ENCODE measurements at places on chromosomes 5 and 9. TPM values are rescaled to one million over a fixed set of nuclear protein-coding genes. Genes with fewer than 3 reads are reported as not detected.

SLCO6A1 gene
- not detected for total RNA-seq

F2R gene
- total RNA-seq, result 38.8 TPM

CARD6 gene
- total RNA-seq, result 3.1 TPM

PCDHAC1 gene
- 0.41 TPM for total RNA-seq

MRRF gene
- total RNA-seq, result 30.9 TPM

SPATA31C1 gene
- 0.21 TPM for total RNA-seq

KCNT1 gene
- 2.8 TPM for total RNA-seq

NRARP gene
- 18.8 TPM for total RNA-seq

ARHGEF39 gene
- 1.0 TPM for total RNA-seq

TXNDC8 gene
- not detected for total RNA-seq

CDKN2A gene
- not detected for total RNA-seq

GPR150 gene
- not detected for total RNA-seq

ASPN gene
- 419 TPM for total RNA-seq

HTR4 gene
- total RNA-seq, result not detected

DNA sequence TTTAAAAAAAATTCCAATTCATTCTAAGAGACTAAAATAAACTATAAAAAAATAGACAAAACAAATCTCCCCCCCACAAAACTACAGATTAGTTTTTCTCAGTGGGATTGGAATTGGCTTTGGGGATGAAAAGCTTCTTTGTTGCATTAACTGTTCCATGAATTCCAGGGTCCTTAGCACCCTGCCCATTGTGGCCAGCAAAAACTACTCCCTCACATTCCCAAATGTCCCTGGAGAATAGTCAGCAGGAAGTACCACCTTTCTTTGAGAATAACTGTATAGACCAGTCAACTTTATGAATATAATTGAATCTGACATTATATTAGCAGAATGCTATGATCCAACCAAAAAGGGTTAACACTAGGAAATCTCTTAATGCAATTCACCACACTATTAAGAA is 147.9 kb downstream of the LPAR1 start:
- DNase-seq, result no peak

GRCh38 chr9:137740312-137740711 is 121.5 kb downstream of the EHMT1 start:
- peak; percentile 91 for DNase-seq

- no peak for DNase-seq
These were observed 54.3 kb downstream of the NUP214 start for GRCh38 chr9:131179561-131180219.

DNA sequence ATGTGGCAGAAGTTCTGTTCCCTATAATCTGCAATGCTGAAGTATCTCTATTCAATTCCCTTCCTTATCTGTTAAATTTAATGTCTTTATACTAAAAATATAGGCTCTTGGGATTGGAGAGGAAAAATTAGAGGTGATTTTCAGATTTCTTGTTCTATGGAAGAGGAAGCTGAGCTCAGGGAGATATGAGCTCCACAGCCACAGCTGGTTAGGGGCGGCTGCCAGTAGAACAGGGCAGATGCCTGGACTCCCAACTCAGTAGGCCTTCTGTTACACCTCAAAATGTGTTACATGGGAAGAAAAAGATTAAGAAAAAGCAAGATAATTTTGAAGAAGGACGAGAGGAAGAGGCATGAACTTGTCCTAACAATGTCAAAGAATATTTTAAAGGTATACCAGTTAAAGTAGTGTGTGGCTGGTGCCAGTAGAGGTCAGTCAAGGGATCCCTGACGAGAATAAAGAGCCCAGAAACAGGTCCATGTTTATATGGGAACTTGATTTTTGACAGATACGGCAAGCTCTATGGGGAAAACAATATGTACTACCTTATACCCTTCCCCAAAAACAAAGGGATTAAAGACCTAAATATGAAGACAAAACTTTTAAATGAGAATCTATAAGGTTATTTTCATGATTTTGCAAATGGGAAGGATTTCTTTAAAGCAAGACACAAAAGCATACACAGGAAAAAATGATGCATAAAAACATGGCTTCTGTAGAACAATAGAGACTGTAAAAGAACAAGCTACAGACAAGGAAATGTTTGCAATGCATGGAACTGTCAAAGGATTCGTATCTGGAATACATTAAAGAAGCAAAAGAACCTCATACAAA is 28.7 kb downstream of the DNAJC21 start:
- peak; percentile 59 for DNase-seq

- no peak for DNase-seq
These were observed 62.8 kb upstream of the SUB1 start for GRCh38 chr5:32522429-32523143.

DNA sequence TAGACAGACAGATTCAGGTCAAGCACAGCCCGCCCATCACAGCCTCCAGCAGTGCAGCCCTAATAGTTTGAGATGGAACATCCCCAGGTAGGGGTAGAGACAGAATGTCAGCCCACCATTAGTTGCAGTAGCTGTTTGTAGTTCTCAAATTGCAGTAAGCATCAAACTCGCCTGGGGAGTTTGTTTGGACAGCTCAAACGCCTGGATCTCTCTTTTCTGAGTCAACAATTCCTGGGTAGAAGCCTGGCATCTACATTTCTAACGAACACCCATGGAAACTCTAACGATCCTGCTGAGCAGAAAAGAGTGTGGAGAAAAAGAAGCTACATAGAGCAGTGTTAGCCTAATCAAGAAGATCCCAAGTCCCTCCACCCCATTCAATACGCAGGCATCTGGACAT is 59.4 kb downstream of the ADAMTS16 start:
- no peak for DNase-seq

GRCh38 chr5:9743507-9743906 is 113.4 kb upstream of the TAS2R1 start:
- DNase-seq, result no peak

GRCh38 chr9:98747476-98747875 is 38.7 kb upstream of the GABBR2 start:
- DNase-seq, result no peak

- no peak for DNase-seq
These were observed 249.6 kb downstream of the FANCC start for GRCh38 chr9:95067897-95068296.

DNA sequence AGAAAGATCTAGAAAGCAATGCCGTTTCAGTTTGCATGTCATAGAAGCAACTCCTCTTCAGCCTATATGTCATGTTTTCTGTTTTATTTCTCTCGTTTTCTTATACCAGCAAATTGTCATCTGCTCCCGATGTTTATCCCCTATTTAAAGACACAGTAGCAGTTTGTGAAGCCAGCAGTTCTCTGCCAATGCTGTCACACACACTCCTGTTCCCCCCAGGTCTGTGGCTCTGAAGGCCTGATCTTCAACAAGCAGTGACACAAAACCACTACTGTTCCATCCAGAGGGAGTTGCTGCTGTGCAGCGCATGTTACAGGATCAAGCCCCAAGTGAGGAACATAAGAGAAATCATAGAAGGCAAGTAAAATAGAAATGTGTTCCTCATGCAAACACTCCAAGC is 364.1 kb upstream of the SLC30A5 start:
- no peak for DNase-seq

DNA sequence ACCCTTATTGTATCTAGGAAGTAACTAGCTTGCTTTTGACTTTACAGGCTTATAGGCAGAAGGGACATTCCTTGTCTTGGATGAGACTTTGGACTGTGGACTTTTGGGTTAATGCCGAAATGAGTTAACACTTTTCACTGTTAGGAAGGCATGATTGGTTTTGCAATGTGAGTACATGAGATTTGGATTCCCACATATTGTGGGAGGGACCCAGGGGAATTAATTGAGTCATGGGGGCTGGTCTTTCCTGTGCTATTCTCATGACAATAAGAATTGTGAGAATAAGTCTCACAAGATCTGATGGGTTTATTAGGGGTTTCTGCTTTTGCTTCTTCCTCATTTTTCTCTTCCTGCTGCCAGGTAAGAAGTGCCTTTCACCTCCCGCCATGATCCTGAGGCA is 417.5 kb downstream of the HINT1 start:
- DNase-seq, result no peak

- no peak for DNase-seq
These were observed 518.1 kb upstream of the NUDT12 start for GRCh38 chr5:104080646-104081175.

GRCh38 chr9:103014242-103014641 is 19.1 kb downstream of the CYLC2 start:
- DNase-seq, result no peak

DNA sequence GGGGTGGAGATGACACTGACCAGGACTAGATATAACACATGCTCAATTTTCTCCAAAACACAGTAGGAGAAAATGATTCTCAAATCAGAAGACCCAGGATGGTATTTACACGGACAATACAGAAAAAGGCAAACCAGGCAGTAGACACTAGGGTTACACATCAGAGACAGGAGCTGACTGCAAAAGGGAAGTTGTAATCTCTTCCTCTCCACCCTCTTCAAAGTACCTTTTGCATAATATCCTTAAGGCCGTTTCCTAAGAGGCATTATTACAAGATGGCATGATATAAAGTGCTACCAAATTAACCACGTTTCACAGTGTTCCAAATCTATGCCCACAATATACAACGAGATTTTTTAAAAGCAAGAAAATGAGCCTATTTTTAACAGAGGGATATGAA is 39.2 kb downstream of the YIPF5 start:
- no peak for DNase-seq

DNA sequence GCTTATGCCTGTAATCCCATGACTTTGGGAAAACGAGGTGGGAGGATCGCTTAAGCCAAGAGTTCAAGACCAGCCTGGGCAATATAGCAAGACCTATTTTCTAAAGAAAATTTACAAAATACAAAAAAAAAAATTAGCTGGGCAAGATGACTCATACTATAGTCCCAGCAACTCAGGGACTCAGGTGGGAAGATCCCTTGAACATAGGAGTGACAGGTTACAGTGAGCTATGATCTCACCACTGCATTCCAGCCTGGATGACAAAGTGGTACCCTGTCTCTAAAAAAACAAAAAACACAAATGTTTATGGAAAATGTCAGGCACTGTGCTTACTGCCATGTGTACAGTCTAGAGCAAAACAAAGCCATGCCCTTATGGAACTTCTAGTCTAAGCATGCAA is 823.3 kb upstream of the DMAC1 start:
- no peak for DNase-seq

- DNase-seq, result no peak
These were observed 535.0 kb upstream of the CDH18 start for GRCh38 chr5:20522905-20523482.

DNA sequence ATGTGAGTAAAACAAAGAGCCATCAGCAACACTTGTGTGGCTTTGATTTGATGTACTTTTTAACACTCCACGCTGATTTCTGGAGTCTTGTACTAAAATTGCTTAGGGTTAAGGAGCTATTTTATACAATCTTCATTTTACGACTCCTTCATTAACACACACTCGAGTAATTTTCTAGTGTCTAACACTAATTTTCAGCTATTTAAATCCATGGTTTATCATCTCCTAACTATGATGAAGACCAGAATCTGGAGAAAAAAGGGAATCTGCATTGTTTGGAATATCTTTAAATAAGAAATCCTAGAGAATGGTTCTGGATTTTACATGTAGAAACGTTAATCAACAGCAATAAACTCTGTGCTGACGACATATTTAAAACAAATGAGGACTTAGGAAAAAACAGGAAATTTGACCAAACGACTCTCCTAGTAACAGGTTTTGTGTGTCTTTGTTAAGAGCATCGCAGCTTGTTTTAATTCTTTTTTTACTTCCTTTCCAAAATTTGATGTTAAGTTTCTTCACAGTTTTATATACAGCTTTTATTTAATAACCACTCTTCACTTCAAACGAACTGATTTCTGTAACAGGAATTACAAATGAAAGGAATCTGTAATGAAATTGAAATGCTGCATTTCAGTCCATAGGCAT is 138.5 kb downstream of the AOPEP start:
- peak; percentile 62 for DNase-seq

DNA sequence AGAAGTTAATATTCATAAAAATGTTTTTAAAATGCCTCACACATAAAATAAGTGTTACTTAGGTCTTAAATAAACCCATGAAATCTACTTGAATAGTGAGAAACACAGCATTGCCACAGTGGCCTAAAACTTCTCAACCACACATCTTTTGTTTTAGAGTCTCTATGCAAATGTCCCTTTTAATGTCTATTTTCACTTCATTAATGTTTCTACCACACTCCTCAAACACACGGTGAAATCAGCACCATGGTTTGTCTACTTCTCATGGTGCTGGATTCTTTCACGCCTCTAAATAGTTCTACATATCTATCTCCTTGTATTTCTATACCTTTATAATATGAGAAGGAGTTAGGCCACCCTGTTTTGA is 111.2 kb downstream of the EDIL3 start:
- DNase-seq, result no peak

DNA sequence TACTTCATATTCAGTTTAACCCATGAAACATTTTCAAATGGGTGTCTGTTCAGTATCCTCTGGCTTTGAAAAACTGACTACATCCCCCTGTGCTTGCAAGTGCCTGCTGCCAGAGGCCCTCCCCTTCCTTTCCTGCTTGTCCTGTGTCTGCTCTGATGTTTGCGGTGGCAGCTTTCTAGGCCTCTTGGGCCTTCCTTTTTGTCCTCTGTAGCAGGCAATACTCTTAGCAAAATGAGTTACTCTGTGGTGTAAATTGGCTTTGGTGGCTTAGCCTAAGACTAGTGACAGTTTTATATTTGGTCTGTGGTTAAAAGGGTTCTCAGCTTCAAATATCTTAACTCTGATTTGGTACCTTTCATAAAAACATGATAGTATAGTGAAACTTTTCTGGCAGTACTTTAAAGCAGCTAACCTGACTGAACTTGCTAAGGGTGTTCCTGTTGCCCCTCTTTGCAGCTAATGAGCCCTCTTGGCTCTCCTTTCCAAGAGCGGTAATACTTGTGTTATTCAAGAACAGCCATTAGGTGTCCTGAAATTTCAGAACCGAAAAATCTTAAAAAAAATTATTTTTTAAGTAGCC is 76.6 kb downstream of the GOLM1 start:
- DNase-seq, result peak; percentile 7

DNA sequence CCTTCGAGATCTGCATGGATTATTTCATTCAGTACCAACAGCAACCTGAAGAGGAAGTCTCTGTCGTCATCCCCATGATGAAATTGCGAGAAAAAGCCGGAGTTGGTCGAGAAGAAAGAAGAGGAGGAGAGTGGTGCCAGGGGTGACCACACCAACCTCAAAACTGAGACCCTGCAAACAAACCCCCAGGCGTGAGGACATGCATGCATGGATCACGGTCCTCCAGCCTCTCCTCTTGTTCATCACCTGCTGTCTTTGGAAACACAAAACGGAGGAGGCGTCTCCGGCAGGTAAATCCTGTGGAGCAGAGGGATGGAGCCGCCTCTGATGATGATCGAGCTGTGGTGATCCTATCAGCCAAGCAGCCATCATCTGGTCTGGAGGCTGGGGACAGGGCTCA is 114.4 kb upstream of the IRX2 start:
- no peak for DNase-seq

- DNase-seq, result peak; percentile 74
These were observed 42.1 kb downstream of the CXXC5 start for GRCh38 chr5:139690064-139690802.

GRCh38 chr5:171762903-171763302 is 22.7 kb upstream of the SMIM23 start:
- DNase-seq, result no peak

DNA sequence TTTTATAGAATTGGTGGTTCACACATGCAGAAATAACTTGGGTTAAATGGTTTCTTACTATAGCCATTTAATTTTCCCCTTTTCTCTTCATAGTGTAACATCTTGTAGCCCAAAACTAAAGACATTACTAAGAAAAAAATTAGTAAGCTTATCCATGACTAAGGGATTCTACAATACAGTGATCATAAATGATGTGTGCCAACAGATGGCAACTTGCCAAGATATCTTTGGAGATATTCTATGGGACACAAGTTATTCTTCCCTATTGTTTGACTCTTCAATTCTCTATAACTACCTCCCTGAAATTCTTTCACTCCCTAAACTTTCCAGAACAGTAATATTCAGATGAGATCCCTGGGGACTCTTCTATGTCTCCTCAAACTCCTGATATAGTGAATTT is 580.6 kb downstream of the PTPRD start:
- no peak for DNase-seq

Data from tongue (tissue), 3 donors.